Neural progenitor cell (in vitro differentiated cells): ENCODE measurements at places on chromosomes 2 and 18. TPM values are rescaled to one million over a fixed set of nuclear protein-coding genes. Genes with fewer than 3 reads are reported as not detected.
A peak's percentile ranks its signal among the peaks of the same experiment; 100 is the strongest.

MATN3 gene
- total RNA-seq = 0.45 and 1.7 TPM in 2 replicates

TLX2 gene
- not detected in 2 replicates for total RNA-seq

RESP18 gene
- total RNA-seq = not detected in 2 replicates

CYP27C1 gene
- 3.0 and 3.8 TPM in 2 replicates for total RNA-seq

VAMP8 gene
- total RNA-seq = 0.52 and 2.4 TPM in 2 replicates

UGT1A1 gene
- total RNA-seq = not detected in 2 replicates

MAP2 gene
- 95.0 and 102 TPM in 2 replicates for total RNA-seq

SPATA3 gene
- total RNA-seq = not detected in 2 replicates

ZBTB7C gene
- 0.15 and 2.3 TPM in 2 replicates for total RNA-seq

SULT1C4 gene
- 9.0 and 11.3 TPM in 2 replicates for total RNA-seq

CPO gene
- total RNA-seq = not detected in 2 replicates

CD28 gene
- not detected in 2 replicates for total RNA-seq

ADAM23 gene
- 17.2 and 19.4 TPM in 2 replicates for total RNA-seq

DNA sequence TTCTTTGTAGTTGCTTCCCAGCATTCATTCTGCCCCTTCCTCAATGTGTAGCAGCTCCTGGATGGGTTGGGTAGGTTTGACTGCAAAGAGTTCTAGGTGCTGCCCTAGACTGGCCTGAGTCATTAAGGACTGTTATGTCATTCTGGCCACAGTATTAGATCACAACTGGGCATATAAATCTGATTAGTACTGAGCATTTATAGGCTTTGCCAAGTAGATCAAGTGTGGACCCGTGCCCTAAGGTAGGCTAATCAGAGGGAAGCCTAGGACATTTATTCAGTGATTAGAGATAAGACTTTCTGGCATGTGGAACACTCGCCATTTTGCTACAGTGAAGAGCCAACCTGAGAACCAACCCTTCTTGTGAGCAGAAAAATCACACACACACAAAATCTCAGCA lies 2.7 kb downstream of the KATNAL2 start:
- no peak for DNase-seq

- DNase-seq = no peak
These were observed 167.5 kb downstream of the SLC39A10 start for GRCh38 chr2:195824478-195824877.

DNA sequence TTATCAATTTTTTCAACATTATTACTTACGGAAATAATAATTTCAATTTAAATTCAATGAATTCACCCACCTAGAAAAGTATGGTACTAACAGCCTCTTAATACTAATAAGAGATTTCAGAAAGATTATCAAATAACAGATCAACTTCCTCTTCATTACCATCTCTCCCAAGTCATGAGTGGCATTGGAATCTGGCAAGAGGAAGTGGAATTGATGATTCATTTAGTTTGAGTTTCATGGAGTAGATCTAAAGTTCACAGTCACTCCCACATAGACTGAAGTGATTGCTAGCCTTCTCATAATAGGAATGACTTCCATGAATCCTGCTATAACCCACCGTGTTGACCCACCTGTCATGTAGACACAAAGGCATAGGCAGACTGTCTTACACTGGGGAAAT lies 77.7 kb upstream of the WDR75 start:
- DNase-seq = no peak

DNA sequence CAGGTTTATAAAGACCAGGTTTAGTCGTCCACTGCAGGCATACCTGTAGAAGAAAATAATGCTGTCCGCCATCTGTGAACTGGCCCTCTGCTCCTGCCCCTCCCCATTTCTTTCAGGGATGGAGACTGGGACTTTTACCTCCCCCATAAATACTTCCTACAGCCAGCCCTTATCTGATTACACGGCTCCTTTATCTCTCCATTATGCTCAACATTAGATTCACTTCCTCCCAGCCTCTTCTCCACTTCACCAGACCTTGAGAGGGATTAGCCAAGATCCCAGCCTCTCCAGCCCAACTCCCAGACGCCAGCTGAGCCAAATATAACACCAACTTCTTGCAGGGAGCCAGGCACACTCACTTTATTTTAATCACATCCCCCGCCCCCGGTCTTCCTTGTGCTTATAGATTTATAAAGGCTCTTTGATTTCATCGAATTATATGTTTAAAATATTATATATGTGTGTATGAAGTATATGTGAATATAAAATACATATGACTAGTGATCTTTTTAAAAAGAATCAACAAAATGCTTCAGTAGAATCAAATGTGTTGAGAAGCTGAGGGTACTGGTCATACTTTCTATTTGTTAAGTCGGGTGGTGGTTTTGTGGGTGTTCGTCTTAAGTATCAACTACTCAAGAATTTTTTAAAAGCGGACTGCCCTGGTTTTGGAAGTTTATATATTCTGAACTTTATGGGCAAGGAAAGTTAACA lies 81.0 kb downstream of the SPRED2 start:
- no peak for DNase-seq

DNA sequence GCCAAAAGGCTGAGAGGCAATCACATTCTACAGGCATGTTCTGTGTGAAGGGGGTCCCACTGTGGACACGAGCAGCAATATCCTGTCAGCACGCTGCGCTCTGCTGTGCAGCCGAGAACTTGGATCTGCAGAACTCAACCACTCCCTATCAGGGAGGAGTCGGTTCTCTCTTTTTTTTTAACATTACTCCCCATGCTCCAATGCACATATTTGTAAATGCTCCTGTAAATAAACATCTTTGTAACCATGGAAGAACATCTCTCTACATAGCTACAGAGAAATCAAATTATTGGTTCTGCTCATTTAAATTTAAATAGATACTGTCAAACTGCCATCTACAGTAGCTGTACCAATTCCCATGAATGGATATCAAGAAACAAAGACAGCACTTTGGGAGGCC lies 3.0 kb upstream of the ANKRD23 start:
- no peak for DNase-seq

GRCh38 chr2:68352651-68353391 lies 12.3 kb upstream of the PLEK start:
- DNase-seq = no peak

GRCh38 chr2:109144271-109144670 lies 15.3 kb downstream of the SH3RF3 start:
- DNase-seq = no peak

GRCh38 chr18:26551695-26552081 lies 3.3 kb upstream of the KCTD1 start:
- no peak for DNase-seq

DNA sequence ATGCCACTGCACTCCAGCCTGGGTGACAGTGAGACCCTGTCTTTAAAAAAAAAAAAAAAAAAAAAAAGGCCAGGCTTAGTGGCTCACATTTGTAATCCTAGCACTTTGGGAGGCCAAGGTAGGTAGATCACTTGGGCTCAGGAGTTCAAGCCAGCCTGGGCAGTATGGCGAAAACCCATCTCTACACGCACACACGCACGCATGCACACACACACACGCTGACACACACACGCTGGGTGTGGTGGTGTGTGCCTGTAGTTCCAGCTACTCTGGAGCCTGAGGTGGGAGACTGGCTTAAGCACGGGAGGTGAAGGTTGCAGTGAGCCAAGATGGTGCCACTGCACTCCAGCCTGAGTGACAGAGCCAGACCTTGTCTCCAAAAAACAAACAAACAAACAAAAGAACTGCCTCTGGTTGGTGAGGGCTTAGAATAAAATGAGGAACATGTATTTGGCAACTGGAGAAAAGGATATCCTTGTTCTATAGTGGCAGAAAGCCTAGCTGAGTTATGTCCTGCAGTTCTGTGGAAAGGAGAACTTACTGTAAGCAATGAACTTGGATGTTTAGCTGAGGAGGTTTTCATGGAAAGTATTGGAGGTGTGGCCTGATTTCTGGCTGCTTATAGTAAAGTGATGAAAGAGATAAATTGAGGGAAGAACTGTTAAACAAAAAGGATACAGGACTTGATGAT lies 34.0 kb downstream of the HAT1 start:
- no peak for DNase-seq

- no peak for DNase-seq
These were observed 111.7 kb downstream of the PTPRM start for GRCh38 chr18:7678801-7679200.

DNA sequence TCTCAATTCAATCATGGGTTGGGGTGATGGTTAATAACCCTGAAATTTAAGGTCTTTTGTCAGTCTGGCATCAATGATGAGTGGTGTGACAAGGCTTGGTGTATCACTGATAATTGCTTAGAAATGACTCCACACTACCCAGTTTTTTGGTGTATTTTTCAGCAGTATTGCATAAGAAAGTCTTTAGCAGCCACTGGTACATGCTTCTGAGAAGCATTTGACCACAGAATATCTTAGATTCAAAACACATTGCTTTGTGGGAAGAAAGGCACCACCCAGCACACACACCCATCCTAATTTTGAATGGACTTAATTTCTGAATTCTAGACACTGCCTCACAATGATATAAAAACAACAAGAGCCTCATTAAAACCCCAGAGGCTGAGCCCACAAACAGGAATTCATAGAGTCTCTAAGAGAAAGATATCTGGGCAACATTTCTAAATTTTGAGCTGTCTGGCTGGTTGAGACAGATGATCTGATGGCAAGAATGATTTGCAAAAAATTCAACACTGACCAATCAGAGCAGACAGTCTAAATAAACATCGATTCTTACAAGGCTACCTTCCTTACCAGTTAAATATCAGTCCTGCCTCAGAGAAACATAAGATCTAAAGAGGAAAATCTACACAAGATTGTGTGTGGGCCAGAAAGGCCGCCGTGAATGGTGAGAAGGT lies 114.7 kb upstream of the CYP1B1 start:
- no peak for DNase-seq

DNA sequence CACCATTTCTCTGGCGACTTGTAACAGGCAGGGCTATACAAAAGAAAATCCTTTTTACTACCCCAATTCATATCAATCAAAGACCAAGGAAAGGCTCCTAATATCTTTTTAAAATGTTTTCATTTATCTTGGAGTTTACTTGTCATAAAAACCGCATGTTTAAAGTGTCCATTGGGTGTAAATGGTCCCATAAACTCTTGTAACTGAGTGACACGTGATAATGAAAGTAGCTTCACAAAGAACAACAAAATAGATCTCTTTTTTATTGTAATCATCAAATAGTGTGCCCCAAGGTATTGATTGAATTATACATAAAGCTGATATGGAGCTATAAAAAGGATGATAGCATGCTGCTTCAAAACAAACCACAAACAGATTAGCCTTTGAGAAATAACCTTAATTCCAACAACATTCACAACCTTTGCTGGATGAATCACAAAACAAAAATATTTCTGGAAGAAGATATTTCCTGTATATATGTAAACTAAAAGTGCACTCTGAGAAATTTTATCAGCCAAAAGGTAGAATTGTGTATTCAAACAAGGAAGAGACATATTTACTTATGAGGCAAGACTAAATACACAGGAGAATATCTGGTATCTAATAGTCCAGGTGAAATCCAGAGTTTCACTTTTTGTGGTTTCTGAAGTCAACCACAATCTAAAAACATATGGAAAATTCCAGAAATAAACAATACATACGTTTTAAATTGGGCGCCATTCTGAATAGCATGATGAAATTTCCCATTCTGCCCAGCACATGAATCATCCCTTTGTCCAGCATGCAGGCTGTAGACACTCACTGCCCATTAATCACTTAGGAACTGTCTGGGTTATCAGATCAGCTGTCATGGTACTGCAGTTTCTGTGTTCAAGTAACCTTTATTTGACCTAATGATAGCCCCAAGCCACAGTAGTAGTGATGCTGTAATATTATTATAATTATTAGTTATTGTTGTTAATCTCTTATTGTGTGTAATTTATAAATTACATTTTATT lies 237.5 kb downstream of the PIK3C3 start:
- no peak for DNase-seq

DNA sequence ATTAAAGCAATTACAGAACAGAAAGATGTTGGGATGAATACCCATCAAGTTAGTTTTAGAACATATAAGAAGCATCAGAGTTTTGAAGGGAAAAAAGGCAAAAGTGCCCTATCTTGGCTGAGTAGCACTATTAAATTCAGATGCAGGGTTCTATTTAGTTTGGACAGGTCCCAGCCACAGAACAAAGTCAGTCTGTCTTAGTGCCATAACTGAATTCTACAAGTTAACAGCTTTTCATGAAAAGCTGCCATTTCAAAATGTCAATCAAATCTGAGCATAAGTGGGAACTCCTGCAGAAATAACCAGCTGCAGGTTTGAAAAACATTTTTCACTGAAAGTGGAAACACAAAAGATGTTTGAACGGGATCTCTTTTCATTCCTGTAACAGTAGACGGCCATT lies 160.4 kb downstream of the SRBD1 start:
- DNase-seq = no peak

- DNase-seq = peak; percentile 76
These were observed 243.0 kb downstream of the CELF4 start for GRCh38 chr18:37322492-37323035.

GRCh38 chr18:78975292-78975691 lies 4.3 kb upstream of the SALL3 start:
- DNase-seq = peak; percentile 18

GRCh38 chr2:105183555-105184323 lies 57.8 kb upstream of the GPR45 start:
- DNase-seq = no peak

DNA sequence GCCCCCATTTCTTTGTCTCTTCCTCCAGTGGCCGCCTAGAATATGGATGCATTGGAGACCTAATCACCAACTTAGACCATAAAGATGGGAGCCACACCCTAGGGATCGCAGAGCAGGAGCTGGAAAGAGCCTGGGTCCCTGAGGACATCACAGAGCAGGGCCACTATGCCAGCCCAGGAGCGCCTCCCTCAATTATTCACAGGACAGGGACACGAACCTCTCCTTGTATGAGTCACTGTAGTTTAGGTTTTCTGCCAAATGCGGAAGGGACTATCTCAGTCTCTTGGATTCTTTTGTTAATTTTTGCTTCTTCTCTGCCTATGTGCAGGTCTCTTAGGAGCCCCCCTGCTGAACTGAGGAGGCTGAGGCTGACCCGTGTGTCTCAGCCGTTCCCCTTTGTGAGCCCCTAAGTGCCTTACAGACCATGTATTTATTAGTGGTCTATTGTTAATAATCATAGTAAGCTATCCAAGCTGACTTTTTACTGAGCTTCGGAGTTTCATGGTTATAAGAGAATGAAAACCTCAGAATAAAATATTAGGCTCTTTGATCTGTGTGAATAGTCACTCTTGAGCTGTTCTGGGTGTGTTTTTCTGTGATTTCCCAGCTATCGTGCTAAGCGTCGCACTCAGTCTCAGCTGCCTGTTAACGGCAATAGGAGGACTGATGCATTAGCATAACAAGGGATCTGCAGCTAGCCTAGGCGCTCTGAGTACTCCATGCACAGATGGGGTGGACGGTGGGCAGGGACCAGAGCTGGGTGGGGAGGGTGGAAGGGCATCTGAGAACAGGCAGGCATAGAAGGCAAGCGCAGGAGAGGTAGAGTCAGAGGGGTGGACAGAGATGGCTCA lies 12.7 kb upstream of the PTPN4 start:
- DNase-seq = no peak

DNA sequence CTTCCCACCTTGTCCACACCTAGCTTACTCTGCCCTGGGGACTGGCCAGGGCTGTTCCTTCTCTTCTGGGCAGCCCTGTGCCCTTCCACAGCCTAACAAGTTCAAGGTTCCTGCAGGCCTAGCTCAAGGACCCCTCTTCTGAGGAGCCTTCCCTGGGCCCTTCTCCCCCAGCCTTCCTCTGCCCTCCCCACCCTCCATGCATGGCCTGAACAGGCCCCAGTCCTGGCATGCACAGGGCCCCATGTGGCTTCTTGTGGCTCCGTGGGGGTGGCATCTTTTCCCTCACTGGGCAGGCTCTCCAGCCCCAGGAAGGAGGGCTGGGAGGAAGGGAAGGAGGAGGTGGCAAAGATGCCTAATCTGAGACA lies 162.9 kb downstream of the CELF4 start:
- DNase-seq = no peak

GRCh38 chr2:178829299-178829960 lies 22.2 kb upstream of the TTN start:
- no peak for DNase-seq
